ENCODE measurements at places on chromosomes 12 and 14.

DNA sequence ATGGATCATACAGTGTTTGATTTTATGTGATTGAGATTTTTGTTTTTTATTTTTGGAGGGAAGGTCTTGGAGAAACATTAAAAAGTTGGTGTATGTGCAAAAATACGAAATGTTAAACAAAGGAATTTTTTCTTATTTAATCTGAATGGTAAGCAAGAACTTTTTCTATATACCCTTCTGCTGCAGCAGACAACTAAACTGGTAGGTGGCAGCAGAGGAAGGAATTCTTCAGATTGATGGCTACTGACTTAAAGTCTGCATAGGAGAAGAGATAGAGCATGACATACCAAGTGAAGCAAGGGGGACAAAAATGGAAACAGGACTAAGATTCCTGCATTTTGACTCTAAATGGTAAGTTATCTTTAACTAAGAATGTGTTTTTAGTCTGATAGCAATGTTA is 42.0 kb upstream of the A2ML1 start:
- DNase-seq = no peak

- no peak for DNase-seq
These were observed 2.4 kb upstream of the GPRC5D start for GRCh38 chr12:12954356-12954755.

DNA sequence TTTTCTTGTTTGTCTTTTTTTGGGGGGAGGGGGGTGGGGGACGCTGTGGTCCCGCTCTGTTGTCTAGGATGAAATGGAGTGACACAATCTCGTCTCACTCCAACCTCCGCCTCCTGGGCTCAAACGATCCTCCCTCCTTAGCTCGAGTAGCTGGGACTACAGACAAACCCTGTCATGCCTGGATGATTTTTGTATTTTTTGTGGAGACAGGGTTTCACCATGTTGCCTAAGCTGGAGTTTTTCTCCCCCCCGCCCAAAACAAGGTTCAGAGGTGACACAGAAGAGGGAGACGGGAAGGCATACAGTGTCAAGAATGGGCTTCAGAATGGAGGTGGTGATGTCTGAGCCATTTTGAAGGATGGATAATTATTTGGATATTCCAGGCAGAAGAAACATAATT is 116.9 kb upstream of the ATF1 start:
- DNase-seq = no peak

- DNase-seq = no peak
These were observed 341 bp downstream of the ZNF10 start for GRCh38 chr12:133130808-133131128.

GRCh38 chr12:49813131-49813530 is 15.1 kb downstream of the NCKAP5L start:
- no peak for DNase-seq

DNA sequence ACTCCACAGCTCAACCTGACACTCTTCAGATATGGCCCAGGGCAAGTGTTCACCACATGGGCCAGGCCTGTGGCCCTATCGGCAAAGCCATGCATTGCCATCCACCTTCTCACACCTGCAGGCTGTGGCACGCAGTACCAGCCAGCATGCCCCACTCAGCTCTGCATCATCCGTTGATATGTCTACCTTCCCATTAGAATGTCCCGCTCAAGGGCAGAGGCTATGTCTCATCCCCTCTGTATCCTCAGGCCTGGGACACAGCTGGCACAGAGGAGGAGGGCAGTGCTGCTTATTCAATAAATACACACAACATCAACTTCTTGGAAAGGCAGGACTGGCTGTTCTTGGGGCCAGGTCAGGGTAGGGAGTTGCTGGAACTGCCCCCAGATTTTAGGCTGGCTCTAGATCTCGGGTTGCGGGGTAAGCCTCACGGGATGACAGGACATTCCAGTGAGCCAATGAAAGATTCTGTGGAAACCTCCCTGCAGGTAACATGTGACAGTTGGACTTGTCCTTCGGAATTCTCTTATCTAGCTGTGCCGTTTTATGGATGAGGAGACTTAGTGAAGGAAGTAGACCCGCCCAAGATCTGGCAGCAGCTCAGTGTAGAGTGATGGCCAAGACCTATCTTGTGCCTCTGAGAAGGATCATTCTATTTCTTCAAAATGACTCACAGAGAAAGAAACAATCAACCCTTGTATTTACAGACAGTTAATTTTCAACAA is 25.6 kb downstream of the SYNE3 start:
- no peak for DNase-seq

DNA sequence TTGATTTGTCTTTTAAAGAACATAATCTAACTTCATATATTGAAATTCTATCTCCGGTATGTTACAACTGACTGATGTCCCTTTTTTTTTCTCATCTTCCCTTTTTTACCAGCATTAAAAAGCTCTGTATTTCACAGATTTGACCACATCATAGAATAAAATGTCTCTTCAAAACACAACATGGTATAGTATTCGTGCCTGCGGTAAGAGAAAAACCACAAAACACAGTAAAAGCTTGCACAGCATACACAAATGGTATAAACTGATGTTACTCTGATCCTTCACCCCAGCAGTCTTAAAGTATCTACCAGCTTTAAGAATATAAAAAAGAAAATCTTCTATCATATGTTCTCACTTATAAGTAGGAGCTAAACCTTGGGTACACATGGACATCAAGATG is 83.4 kb downstream of the HECTD1 start:
- no peak for DNase-seq

DNA sequence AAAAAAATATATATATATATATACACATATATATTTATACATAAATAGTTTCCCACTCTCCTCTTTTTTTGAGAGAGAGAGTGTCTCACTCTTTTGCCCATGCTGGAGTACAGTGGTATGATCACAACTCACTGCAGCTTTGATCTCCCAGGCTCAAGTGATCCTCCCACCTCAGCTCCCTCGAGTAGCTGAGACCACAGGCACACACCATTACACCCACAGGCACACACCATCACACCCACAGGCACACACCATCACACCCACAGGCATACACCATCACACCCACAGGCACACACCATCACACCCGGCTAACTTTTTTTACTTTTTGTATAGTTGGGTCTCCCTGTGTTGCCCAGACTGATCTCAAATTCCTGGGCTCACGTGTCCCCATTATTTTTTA is 14.1 kb upstream of the GAPDH start:
- DNase-seq = no peak

Data from NCI-H1092 treated with DMSO at 0.1 percent for 48 hours (cell line).